NCI-H1436 (cell line): ENCODE measurements at places on chromosomes 2 and 18.

DNA sequence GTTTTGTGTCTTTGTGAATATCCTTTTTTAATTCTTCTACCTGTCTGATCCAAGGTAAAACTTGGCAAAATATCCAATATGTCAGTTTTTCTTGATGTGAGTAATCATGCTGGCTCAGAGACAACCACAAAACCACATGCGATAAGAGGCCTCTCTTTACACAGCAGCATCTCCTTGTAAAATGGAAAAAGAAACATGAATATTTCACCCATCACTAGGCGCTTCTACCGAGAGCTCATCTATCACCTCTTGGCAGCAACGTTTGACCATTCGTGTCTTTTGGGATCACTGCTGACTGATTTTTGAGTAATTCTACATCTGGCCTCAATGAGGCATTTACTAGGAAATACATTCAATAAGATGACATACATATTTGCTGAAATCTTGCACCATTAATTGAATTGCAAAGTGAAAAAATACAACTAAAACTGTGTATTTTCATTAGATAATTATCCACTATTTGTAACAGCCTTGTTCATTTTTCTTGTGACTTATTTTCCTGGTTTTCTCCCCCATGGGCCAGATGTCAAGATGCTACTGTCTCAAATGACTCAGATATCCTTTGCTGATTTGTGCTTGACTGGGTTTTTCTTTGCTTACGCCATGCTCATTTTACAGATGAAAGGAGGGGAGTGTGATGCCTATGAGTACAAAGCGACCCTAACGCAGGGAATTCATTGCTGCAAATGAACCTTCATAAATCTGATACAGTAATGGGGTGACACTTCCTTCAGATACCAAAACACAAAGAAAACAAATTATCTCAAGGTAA, 467.5 kb downstream of the FBXO15 start:
- DNase-seq: no peak

- no peak for DNase-seq
These were observed 3.6 kb downstream of the COL5A2 start for GRCh38 chr2:189175869-189176433.

- DNase-seq: no peak
These were observed 277.8 kb downstream of the SETBP1 start for GRCh38 chr18:44958455-44958854.

GRCh38 chr2:9215680-9216079, 9.1 kb downstream of the ASAP2 start:
- DNase-seq: no peak

GRCh38 chr2:209391776-209392401, 32.0 kb upstream of the MAP2 start:
- no peak for DNase-seq

DNA sequence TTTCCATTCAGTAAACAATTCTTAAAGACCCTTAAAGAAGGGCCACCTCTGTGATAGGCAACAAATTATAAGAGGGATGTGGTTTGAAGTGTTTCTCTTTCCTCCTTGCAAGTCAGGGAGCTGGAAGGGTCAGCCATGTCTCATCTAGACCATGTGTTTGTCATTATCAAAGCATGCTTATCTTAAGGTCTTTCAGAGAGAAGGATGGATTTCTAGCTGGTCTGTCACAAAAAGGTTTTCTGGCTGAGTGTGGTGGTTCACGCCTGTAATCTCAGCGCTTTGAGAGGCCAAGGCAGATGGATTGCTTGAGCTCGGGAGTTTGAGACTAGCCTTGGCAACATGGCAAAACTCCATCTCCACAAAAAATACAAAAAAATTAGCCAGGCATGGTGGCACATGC, 59.2 kb upstream of the PEX13 start:
- DNase-seq: no peak

- no peak for DNase-seq
These were observed 9.6 kb upstream of the ALPK2 start for GRCh38 chr18:58638441-58638840.

GRCh38 chr18:63788447-63789096, 13.4 kb downstream of the SERPINB7 start:
- no peak for DNase-seq

GRCh38 chr2:78614726-78615125, 410.8 kb upstream of the REG3G start:
- DNase-seq: no peak

- DNase-seq: no peak
These were observed 27.1 kb upstream of the LBH start for GRCh38 chr2:30204281-30204680.

- DNase-seq: no peak
These were observed 313.4 kb downstream of the LPIN1 start for GRCh38 chr2:12059616-12060441.

DNA sequence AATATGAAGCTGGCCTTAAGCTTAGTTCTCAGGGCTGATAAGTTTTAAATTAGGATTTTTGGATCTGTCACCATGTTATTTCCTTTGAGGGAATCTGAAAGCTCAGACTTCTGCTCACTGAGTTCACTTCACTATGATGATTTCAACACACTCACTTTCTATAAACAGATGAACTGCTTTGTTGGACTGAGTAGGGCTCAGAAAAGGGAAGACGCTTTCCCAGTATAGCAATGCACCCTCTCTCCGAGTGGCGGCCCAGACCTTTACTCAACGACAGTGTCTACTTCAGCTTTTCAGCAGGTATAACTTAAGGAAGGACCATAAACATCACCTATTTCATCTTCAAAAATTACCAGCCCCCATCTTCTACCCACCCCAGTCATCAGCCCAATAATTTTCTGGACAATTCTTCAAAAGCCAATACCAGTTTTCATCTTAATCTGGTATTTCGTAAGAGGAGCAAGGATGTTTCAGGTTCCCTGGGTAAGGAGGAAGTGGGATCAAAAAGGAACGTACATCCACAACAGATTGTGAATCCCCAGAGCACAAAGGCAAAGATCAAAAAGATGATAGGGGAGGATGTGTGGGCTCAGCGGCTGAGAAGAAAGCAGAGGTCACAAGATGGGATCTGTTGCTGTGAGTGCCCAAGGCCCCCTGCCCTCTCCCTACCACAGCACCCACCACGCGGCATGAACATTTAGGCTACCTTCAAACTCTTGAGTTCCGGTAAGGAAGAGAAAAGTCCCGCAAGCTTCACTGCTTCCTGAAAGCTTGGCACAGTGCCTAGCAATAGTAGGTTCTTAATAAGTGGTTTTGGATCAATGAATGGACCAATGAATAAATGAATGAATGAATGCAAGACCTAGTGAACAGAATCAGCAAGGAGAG, 41.9 kb downstream of the LPIN2 start:
- no peak for DNase-seq

- no peak for DNase-seq
These were observed 956.4 kb downstream of the CPS1 start for GRCh38 chr2:211512806-211513205.

DNA sequence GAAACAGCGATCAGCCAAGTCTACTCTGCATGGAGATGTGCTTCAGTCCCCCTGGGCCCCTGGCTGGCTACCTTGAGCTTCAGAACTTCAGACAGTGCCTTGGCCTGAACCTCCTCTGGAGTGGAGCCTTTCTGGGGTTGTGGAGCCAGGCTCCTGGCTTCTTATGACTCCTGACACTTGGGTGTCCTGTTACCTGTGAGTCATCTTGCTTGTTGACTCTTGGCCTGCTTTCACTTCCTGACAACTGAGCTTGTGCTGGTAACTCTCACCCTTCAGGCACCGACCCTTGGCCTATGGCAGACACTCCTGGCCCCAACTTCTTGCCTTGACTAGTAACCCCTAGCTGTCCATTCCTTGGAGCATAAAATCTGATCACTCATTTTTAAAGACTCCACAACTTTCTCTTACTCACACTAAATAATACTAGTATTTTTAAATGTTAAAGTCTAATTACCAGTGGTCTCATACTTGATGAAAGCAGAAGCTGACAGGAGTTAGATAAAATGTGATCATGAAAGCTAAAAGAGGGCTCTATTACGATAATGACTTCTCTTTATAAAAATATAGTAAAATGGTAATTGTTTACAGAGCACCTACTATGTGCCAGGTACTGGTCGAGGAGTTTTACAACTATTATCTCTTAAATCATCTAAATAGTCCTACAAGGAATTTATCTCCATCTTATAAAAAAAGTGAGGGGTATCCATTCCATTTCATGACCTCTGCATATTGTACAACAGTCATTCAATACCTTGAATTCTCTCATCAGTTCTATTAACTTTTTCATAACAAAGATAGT, 46.3 kb upstream of the VIT start:
- no peak for DNase-seq

DNA sequence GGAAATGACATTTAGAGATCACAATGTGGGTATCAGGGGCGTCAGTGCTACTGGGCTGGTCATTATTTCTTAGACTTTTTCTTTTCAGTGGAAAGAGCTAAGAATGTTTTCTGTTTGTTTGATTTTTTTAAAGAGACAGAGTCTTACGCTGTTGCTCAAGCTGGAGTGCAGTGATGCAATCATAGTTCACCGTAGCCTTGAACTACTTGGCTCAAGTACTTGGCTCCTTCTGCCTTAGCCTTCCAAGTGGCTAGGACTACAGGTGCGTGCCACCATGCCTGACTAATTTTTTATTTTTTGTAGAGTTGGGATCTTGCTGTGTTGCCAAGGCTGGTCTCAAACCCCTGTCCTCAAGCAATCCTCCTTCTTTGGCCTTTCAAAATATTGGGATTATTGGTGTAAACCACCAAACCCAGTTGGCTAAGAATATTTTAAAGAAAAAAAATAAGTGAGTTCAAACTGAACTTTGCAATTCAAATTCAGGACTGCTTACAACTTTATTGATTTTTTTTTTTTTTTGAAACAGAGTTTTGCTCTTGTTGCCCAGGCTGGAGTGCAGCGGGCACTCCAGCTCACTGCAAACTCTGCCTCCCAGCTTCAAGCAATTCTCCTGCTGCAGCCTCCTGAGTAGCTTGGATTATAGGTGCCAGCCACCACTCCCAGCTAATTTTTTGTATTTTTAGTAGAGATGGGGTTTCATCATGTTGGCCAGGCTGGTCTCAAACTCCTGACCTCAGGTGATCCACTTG, 154.2 kb downstream of the MIB1 start:
- no peak for DNase-seq

DNA sequence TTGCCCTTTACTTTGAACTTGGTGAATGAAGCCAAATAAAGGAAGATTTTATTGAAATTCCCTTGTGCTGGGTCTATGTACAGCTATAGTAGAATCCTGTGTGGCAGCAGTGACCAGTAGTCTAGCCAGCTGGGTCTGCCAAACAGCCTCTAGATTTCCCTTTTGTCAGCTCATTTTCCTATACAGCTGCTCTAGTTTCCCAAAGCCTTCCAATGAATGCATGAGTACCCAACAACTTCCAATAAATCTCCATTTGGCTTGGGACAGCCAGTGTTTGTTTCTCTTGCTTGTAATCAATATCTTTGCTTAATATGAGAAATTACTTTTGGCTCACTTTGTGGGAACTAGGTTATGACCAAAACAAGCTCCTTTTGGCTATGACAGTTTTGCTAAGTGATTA, 43.6 kb downstream of the SCN9A start:
- no peak for DNase-seq

DNA sequence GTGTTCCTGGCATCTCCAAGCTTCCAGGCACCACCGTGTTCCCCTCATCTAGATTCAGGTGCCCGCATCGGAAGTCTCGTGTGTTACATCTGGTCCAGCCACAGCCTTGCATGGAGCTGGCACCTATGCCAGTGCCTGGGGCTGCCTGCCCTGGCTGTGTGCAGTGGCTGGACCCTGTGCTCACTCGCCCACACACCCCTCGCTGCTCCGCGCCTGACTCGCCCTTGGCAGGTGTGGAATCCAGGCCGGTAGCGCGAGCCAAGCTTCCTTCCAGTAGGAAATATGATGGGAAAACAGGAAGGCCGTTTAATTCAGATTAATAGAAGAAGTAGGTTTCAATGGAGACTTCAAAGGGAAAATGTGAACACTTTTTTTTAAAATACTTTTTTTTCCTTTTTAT, 78.0 kb downstream of the PTPN4 start:
- DNase-seq: no peak

DNA sequence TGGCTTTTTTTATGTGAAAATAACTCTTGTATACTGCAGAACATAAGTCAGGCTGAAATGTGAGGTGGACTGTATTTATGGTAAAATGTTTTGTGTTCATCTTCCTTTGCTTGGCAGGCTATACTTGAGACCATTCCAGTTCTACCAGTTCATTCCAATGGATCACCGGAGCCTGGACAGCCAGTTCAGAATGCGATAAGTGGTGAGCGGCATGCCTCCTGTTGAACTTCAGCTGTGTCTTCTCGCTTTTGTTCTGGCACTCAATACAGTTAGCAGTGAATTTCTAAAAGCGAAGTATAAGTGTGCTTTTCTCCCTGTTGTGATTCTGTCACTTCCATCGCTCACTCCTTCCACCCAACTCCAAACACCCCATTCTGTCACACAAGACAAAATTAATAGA, 138.5 kb downstream of the ARHGAP28 start:
- DNase-seq: no peak

DNA sequence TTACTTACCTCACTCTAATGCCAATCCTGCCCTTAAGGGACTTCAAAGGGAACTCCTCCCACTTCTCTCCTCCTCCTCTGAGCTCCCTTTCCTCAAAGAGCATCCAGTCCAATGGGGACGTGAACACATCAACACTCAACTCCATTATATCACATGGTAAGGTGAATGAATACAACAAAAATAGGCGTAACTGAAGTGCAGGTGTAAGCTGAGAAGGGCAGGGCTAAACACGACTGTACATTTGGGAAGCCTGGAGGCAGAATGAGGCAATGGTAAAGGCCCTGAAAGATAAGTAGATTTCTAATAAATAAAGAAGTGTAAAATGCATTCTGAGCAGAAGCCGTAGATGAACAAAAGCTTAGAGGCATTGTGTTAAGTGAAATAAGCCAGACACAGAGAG, 226.1 kb upstream of the TRIB2 start:
- DNase-seq: peak; percentile 15

DNA sequence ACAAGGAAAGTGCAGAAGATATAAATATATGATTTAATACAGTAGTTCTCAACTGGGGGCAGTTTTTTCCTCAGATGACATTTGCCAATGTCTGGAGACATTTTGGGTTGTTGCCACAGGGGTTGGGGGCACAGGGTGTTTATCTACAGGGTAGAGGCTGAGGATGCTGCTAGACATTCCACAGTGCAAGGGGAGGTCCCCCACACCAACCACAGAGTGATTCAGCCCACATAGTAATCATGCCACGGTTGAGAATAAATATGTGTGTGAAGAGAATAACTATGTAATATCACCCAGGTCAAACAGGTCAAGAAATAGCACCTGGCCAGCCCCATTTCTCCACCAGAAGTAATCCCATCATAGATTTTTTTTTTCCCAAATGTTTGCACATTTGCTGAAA, 17.9 kb downstream of the DYSF start:
- no peak for DNase-seq
